ENCODE measurements at places on chromosomes 2 and 18. TPM values are rescaled to one million over a fixed set of nuclear protein-coding genes. Genes with fewer than 3 reads are reported as not detected.

The ASB1 gene
- polyA plus RNA-seq: 17.7 TPM

The MAP3K19 gene
- 1.9 TPM for polyA plus RNA-seq

The PAIP2B gene
- 1.4 TPM for polyA plus RNA-seq

The C2orf78 gene
- not detected for polyA plus RNA-seq

The NT5C1B gene
- polyA plus RNA-seq: not detected

The GCG gene
- polyA plus RNA-seq: 0.14 TPM

The OTOS gene
- polyA plus RNA-seq: not detected

- no peak for DNase-seq
These were observed 2.8 kb downstream of the SCLY start for GRCh38 chr2:238063414-238064189.

DNA sequence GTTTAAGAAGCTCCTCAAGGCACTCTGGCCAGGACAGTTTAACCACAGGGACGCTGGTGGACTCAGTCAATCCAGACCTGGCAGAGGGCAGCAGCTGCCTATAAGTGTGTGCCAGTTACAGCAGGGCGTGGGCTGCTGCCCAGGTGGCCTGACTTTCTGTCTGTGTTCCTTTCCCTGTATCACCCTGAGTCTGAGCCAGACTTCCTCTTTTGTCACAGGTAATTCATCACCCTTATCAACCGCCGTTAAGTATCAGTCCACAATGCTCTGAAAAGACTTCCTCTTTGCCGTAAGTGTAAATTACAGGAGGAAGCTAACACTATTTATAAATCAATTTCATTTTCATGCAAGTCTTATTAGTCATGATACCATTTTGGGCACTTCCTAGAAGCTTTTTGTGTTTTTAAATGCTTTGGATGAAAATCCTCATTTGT lies 7.0 kb downstream of the LPIN1 start:
- no peak for DNase-seq

DNA sequence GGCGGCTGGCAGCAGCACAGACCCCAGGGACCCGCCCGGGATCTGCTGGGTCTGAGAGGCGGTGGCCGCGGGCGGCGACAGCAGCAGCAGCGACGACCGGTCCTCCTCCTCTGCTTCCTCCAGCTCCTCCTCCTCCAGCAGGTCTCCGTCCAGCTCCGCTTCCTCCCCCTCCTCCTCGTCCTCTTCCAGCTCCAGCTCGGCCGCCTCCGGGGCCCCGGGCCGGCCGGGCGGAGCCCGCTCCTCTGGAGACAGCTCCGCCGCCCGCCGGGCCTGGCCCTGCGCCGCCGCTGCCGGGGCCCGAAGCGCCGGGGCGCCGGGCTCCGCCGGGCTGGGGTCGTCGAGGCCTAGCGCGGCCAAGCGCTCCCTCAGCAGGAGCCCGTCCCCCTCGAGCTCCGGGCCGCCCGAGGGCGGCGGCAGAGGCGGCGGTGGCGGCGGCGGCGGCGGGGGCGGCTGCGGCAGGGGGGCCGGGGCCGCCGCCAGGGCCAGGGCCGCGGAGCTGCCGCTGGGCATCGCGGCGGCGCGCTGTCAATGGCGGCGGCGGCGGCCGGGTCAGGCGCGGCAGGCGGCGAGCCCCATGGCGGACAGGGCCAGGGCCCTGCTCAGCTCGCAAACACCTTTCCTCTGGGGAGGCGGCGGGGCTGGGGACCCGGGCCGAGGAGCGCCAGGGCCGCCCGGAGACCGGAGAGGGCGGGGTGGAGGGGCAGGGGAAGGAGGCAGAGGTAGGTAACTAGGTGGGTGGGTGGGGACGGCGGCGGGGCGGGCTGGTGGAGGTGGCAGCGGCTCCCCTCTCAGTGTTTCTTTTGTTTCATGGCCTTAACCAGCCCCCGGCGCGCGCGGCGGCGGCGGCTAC lies 445 bp downstream of the MEX3C start:
- DNase-seq: peak; percentile 83

DNA sequence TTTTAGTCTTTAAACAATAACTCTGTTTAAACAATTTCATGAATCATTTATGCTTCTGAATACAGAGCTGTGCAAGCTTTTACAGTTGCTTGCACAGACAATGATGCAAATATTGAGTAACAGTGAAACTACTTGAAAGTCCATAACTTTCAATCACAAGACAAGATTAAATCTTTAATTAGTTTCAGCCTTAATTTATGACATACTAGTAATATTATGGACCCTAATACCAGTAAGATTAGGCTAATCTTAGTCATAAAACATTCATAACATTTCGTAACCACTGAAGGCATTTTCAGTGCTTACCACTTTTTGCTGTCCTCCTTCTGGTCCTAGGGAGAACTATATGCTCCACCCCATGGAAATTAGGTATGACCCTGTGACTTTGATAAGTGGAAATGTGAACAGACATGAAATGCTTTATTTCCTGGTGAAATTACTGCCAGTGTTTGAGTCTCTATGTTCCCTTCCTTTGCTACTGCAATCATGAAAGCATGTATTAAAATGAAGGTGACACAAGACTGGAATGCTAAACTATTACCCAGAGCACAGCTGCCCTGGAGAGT lies 1.8 kb upstream of the COBLL1 start:
- no peak for DNase-seq

- no peak for DNase-seq
These were observed 212.1 kb upstream of the NETO1 start for GRCh38 chr18:73079920-73080319.

GRCh38 chr2:19963386-19963785 lies 26.5 kb downstream of the WDR35 start:
- no peak for DNase-seq

DNA sequence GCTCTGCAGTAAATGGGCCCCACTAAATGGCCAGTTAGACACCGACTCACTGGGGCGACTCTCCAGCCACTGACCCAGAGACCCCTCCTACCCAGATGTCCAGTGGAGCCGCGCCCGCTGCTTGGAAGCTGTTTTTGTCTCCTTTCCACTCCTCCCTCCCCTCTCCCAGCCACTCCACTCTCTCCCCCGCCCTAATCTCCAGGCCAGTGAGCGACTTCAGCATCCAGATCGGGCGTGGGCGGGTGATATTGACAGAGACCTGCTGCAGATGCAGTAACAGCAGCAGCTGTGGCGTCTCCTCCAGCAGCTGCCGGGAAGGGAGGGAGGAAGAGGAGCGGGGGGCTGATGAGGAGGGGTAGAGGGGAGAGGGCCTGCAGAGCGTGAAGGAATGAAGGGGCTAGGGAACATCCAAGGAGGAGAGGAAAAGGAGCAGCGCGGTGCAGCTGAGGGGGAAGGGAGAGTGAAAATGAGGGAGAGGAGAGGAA lies at the start of gene SCN7A:
Gene SCN7A (minus strand): TSS at position 110 of the 485 bp plus-strand sequence. CDS start 16,553 bp downstream, outside the sequence.
- DNase-seq: peak; percentile 99

- no peak for DNase-seq
These were observed 12.8 kb upstream of the MYO5B start for GRCh38 chr18:50207722-50208121.

DNA sequence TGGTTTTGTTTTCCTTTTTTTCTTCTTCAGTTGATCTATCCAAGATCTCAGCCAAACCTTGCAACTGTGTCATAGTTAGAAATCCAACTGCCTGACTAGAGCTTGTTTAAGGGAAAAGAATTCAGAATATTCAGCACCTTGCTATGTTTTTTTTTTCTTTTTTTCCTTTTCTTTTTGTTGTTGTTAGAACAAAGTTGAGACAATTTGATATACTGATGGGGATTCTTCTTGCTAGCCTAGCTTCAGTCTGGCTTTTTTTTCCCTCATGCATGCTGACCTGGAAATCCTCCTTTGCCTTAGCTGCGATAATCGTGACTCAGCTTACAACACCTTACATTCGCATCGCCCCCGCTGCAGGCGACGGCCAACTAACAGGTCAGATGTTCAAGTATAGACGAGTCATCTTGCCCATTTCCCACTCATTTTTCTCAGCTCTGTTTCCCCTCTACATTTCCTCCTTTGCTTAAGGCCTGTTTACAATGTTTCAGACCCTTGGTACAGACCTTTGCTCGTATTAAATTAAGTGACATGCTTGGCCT lies 487.2 kb upstream of the RAB12 start:
- no peak for DNase-seq

DNA sequence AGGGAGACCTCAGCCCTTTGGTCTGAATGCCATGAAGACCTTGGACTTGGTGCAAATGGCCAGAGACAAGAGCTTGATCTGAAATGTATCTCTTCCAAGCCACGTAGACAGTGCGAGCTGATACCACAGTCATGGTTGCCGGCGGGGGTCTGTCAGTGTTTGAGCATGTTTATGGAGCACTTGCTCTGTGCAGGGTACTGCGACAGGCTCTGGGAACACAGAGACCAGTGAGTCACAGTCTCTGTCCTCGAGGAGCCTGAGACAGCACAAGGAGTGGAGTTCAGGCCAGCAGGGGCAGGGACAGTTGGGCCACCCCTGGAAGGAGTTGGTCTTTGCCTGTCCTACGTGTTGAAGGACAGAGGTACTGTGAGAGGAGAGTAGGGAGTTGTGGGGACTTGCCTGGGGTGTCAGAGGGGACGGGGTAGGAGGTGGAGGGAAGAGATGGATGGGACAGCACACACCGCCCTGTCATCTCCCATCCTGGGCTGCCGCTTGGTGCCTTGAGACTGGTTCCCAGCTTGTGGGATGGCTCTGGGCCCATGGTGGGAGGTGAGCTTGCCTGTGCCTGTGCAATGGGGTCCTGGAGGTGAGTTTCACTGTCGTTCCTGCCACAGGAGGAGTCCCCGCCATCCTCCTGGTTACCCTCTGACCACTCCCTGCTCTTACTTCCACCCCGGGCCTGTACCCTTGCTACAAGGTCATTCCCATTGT lies 39.5 kb downstream of the ATP6V1C2 start:
- DNase-seq: no peak

DNA sequence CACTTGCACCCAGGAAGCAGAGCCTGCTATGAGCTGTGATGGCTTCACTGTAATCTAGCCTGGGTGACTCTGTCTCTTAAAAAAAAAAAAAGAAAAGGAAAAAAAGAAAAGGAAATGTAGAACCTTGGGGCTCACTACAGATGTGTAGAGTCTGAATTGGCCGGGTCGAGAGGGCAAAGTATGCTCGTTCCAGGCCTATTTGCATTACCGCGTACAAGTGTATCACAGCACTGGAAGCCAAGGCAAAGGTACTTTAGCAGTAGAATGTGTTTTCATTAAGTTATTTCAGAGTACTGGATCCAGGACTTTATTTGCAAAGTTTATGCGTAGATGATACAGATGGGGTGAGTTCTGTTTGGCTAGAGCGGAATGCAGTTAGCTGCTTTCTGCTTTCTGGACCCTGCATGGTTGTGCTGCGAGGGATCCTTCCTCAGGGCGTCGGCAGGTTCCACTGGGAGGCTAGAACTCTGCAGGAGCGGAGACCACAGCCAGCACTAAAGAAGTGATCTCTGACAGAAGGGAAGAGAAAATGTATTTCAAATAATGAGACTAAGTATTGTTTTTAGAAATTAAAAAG lies 51.8 kb downstream of the LDLRAD4 start:
- DNase-seq: no peak

DNA sequence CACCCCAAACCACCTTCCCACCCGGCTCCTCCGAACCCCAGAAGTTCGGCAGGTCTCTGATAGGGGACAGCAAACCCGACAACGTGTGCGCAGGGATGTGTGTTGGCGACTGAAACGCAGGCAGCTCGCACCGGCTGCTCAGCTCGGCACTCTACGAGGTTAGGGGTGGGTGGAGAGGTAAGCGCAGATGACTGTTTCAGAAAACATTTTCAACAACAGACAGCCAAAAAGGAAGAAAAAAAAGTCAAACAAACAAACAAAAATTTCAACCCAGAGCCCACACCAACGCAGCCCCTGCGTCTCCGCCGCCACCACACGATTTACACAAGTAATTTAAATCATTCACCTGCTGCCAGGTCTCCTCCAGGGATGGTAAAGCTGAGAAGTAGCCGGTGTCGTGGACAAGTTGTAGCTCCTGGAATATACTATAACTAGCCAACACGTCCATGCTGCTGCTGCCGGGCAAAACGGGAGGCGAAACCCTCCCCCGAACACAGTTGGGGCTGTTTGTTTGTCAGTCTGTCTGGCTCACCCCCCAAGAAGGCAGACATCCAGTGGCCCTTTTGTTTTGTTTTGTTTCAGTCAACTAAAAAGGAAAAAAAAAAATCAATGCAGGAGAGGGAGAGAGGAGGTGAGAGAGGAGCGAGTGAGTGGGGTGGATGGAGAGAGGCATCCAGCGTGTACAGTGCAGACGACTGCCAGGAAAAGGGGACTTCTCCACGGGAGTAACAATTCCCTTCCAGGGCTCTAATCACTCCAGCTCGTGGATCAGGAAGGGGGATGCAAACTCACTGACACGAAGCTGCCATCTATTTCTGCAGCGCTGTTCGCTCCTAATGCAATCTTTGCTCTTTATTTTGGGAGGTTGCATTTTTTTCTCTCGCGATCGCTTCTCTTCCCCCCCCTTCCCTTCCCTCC lies at the start of gene KLF7:
Gene KLF7 (minus strand): TSS at position 828 of the 918 bp plus-strand sequence. CDS start 380 bp downstream, at position 448.
- DNase-seq: peak; percentile 65

- DNase-seq: peak; percentile 67
These were observed 254.3 kb downstream of the RBM43 start for GRCh38 chr2:151007365-151007764.

- no peak for DNase-seq
These were observed 38.2 kb downstream of the CERS6 start for GRCh38 chr2:168494190-168494711.

DNA sequence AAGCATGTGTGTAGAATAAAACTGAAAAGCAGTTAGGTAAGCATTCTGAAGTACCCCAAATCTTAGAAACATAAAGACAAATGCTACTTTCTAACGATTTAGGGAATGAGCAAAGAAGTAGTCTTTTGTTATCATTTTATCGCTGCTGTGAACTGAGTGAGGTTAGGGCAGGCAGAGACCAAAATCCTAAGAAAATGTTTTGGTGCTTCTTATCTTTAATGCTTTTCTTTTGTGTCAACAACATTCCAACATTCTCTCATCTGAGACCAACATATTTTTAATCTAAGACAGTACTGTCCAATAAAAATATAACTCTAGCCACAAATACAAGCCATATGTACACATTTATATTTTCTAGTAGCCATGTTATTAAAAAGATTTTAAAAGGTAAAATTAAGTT lies 789.4 kb upstream of the PIK3C3 start:
- DNase-seq: no peak

- no peak for DNase-seq
These were observed 320.4 kb downstream of the CBLN2 start for GRCh38 chr18:72223733-72224132.

GRCh38 chr18:59752666-59753065 lies 55.4 kb upstream of the CCBE1 start:
- DNase-seq: peak; percentile 91

DNA sequence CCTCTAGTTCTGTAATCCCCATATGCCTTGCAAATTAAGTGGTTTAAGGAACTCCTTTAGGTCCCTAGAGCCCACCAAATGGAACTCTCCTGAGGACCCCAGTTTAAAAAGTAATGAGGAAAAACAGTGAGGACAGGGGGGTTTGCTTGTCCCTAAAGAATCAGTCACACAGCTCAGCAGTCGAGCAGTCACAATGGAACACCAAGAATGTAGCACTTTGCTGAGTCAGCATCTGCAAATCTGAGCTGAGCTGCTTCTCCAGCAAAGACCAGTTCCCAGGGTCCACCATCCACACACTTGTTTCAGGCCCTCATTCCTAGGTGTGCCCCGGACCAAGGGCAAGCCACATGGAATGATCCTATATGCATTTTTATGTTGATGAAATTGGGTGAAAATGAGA lies 46.2 kb upstream of the NEDD4L start:
- DNase-seq: no peak

GRCh38 chr2:69916106-69916505 lies 1.2 kb downstream of the MXD1 start:
- no peak for DNase-seq

- DNase-seq: peak; percentile 48
These were observed 587 bp upstream of the MTIF2 start for GRCh38 chr2:55269645-55269990.
